Activated CD4-positive, alpha-beta T cell treated with anti-CD3 and anti-CD28 coated beads for 1 hour (primary cell): ENCODE measurements at places on chromosomes 11 and 22.

- no peak for DNase-seq
These were observed 138.3 kb downstream of the TMEM135 start for GRCh38 chr11:87176044-87176443.

DNA sequence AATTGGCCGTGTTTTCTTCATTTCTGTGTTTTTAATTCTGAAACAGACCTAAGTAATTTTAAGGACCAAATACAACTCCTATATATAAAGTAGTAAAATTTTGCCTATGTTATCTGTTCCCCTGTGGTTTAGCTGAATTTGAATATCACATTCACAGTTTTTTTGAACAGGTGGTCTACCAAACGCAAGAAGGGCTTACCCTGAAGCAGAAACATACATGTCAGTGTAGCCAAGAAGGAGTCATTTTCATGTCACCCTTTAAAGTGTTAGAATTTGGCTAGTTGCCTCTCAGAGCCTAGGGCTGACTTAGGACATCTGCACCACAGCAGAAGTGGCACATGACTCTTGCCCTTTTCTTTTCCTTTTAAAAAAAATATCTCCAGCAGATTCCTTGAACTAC lies 34.3 kb downstream of the MYBPC3 start:
- DNase-seq: no peak

GRCh38 chr22:48662476-48663135 lies 1165.1 kb downstream of the BRD1 start:
- DNase-seq: no peak

DNA sequence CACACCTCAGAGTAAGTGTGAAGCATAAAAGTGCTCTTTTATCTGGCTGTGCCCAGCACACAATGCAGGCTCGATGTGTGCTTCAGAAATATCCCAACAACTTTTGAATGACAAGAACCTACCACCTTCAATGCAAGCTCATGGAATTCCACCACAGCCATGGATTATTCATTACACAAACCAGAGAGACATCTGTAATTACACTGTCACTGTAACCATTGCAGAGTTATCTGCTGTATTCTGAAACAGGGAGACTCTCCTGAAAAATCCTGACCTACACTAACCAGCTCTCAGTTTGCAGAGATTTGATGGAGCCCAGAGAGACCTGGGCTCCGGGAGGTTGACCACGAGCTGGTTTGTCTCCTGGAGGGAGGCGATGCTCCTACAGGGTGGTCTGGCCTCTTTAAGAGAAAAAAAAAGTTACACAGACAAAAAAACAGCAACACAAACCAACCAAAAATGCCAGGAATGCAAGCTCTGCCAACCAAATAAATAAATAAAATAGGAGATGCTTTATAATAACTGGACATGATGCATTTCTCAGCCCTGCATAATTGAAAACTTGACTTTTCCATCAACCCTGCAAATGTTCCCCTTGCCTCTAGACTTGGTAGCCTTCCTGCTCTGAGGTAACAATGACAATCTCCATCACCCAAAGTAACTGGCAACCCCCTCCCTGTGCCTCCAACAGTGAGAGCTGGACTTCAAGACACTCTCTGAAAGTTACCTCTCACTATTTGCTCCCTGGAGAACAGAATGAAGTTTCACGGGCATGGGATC lies 69.7 kb downstream of the ETS1 start:
- no peak for DNase-seq

DNA sequence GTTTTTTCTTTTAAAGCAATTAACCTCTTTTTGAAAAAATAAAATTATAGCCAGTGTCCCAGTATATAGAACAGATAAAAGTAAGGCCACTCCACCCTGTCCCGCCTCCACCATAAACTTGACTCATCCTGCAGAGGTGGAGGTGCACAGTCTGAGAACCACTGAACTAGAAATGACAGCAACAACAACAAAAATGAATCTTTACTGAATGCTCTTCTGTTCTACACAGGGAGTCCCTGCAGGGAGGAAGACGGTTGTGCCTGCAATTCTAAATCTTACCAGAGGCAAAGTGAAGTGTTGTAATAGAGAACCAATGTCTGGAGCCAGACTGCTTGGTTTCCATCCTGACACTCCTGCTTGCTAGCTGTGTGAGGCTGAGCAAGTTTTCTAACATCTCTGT lies 162.3 kb downstream of the FBXO7 start:
- DNase-seq: no peak

- peak; percentile 34 for DNase-seq
These were observed 4.5 kb downstream of the GAS2L1 start for GRCh38 chr22:29310863-29311339.

DNA sequence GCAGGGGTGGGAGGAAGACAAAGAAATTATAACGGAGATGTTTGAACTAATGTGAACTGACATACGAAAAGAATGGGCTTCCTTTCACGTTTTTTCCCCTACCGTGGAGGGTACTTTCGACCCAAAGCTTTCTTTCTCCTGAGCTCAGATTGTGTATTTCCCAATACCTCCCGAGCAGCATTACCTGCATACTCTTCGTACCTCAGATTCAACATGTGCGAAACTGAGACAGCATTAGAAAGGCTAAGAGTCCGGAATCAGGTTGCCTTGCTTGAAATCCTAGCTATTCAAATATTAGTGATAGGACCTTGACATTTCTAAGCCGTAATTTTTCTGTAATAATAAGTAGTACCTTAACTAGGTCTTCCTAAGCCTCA lies 778 bp upstream of the PAK1 start:
- DNase-seq: no peak

- no peak for DNase-seq
These were observed 22.3 kb upstream of the SPON1 start for GRCh38 chr11:13939961-13940906.

GRCh38 chr11:130220311-130221035 lies 60.9 kb downstream of the ST14 start:
- DNase-seq: no peak

DNA sequence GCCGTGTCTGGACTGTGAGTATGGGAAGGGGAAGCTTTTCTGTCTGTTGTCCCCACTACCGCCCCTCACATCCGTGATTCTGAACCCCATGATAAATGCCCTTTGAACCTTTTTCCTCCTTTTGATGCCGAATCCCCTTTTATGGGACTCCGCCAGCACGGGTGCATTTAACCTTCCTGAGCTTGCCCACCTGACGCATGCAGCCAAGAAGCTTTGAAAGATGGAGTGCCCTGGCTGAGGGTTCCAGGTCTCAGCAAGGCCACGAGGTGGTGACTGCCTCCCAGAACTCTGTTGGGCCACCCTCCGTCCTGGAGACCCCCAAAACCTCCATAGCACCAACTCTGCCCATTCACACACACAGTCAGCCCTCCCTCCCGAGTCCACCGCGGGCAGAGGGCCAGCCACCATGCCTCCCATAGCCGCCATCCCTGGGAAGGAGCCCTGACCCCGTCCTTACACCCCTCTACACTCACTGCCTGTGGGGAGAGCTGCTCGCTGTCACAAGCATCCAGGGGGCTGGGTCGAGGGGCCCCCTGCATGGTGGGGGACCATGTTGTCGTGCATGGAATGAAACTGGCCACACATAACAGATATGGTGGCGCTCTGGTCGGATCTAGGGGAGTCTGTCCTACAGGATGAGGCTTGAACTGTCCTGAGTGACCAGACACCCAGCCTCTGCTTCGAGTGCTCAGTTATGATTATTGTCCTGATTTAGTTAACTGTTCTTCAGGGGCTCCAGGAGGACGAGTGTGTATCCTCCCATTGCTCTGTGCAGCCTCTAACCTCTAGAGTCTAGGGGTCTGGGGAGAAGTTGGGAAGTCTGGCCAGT lies 822 bp upstream of the COMT start:
- DNase-seq: no peak
